ENCODE measurements at places on chromosomes 16 and 17.

- no peak for DNase-seq
These were observed 33.8 kb downstream of the TRPV2 start for GRCh38 chr17:16449121-16449570.

GRCh38 chr17:41734949-41735313 lies 488 bp upstream of the HAP1 start:
- DNase-seq = no peak

DNA sequence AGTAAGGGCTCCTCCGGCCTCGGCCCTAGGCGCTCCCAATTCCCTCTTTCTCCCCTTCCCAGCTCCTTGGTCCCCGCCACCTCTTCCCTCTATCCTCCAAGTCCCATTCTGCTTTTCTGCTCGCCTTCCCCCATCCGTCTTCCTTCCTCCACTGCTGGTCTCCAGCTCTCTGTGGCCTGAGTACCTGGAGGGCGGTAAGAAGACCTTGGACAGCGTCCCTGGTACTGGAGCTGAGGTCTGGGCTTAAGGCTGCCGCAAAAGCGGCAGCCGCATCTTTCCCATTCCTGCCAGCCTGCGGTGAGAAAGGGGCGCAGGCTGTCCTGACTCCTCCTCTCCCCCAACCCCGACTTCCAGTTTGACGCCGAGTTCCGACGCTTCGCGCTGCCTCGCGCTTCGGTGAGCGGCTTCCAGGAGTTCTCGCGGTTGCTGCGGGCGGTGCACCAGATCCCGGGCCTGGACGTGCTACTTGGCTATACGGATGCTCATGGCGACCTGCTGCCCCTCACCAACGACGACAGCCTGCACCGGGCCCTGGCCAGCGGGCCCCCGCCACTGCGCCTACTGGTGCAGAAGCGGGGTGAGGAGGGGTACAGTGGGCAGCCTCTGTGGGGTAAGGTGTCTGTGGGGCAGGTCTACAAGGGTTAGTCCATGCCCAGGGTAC lies 471 bp downstream of the PARD6A start:
- DNase-seq = peak; percentile 80

DNA sequence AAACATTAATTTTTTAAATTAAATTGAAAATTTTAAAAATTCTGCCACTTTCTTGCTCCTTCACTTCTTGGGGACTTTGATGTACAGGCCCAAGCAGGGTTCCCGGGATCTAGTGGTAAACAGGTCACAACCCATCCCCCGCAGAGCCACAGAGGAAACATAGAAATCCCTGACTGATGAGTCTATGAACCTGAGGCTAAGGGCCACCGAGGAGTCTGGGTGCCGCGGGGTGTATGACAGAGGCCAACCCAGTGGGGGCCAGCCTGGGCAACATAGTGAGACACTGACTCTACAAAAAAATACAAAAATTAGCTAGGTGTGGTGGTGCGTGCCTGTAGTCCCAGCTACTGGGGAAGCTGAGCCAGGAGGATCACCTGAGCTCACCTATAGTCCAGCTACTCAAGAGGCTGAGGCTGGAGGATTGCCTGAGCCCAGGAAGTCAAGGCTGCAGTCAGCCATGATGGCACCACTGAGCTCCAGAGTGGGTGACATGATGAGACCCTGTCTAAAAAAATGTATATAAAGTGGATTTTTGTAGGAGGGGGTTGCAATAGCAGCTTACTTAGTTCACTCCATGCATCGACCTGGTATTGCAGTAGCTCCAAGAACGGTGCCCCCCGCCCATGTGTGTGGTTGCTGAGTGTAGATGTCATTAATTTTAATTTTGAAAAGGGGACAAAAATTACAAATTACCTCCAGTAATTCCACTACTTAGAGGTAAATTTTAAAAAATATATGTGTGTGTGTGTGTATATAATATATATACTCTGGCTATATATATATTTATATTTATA lies 9.2 kb upstream of the FLYWCH1 start:
- no peak for DNase-seq

GRCh38 chr16:48452991-48453760 lies 68.0 kb upstream of the SIAH1 start:
- DNase-seq = no peak

DNA sequence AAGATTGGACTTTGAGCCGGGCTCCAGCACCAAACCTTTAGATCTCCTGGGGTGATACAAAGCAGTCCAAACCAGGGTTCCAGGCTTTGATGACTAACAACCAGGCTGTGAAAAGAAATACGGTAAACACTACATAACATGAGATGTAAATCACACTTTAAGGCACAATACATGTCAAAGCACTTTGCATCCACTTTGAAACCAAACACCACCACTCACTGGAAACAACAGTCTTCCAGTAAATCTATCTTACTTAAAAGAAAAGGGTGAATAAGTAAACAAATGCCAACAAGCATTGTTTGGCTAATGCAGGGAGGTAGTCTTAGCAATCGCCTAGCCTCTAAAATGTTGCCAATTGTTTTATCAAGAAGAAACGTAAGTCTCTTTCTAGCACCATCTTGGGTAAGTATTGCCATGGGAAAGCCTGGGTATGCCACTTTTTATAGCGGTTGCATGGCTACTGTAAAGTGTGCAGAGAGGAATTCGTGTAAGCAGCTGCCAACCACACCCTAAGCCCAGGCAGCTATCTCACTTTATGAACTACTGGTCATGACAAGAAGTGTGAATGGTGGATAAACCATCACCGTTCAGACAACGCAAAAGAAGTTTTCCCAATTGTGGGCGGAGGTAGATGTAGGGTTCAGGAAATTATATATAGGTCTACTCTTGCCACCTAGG lies 267.4 kb upstream of the PSMD7 start:
- DNase-seq = no peak

DNA sequence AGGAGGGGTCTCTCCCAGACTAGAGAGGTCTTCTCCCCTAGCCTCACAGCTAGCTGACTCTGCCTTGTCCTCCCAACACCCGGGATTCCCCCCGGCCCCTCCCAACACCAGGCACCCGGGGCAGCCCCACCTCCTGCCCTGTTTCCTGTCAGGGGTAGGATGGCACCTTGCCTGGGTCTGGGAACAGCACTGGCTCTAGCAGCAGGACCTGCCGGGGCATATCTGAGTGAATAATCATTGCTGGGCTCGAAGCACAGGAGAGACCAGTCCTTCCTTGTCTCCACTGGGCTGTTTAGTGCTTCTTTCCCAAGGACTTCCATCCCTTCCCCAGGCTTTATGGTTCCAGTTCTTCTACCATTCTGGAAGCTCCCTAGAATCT lies 25.7 kb downstream of the MINK1 start:
- DNase-seq = peak; percentile 62
